ENCODE measurements at places on chromosomes 1 and 21.

DNA sequence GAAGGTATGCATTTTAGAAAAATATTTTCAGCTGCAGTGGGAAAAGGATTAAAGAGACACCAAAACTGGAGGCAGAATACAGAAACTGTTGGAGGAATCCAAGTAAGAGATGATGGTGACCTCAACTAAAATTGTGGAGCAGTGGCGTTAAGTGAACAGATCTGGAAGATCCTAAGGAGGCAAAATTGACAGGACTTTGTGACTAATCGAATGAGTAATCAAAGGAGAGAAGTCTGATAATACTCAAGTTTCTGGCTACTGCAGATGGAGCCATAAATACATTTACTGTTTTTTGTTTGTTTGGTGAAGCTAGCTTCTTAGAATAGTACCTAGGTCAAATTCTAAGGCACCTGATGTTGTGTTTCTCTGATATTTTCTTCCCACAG, 3.1 kb downstream of the CTBS start:
- no peak for DNase-seq

DNA sequence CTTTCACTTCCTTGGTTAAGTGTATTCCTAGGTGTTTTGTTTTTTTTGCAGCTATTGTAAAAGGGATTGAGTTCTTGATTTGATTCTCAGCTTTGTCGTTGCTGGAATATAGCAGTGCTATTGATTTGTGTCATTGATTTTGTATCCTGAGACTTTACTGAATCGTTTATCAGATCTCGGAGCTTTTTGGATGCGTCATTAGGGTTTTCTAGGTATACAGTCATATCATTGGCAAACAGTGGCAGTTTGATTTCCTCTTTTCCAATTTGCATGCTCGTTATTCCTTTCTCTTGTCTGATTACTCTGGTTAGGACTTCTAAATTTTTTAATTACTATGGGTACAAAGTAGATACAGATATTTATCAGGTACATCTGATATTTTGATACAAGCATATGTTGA, 75.4 kb downstream of the SLC35A3 start:
- no peak for DNase-seq

DNA sequence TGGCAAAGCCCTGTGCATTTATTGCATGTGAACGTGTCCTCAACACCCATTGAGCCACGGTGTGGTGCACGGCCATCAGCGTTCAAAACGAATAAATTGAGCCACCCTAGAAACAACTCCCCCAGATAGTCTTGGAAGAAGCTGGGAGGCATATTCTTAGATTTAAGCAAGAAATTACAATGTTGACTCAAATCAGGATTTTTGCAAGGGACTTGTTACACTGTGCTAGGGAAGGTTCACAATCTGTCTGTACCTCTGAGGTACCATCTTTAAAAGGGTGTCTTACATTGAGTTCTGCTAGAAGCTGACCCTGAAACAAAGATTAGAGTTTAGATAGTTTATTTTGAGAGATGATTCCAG, 16.2 kb downstream of the CD247 start:
- DNase-seq: no peak

GRCh38 chr1:101364370-101365120, 127.7 kb downstream of the S1PR1 start:
- DNase-seq: no peak

DNA sequence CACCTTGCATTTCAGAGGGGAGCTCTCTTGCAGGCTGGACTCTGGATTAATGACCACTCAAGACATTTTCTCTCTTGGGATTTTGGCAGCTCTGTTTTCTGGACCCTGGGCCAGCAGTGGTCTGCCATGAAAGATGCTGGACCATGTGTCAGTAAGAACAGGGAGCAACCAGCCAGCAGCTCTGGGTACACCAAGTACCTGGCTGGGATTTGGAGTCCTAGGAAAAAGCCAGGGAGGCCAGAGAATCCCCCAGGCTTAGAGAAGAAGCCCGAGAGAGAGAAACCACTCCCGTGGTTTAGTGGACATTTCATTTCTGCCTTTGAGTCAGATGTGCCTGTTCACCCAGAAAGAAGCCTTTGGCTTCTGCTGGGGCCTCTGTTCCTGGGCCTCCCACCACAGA, 2.5 kb downstream of the NFASC start:
- DNase-seq: no peak

DNA sequence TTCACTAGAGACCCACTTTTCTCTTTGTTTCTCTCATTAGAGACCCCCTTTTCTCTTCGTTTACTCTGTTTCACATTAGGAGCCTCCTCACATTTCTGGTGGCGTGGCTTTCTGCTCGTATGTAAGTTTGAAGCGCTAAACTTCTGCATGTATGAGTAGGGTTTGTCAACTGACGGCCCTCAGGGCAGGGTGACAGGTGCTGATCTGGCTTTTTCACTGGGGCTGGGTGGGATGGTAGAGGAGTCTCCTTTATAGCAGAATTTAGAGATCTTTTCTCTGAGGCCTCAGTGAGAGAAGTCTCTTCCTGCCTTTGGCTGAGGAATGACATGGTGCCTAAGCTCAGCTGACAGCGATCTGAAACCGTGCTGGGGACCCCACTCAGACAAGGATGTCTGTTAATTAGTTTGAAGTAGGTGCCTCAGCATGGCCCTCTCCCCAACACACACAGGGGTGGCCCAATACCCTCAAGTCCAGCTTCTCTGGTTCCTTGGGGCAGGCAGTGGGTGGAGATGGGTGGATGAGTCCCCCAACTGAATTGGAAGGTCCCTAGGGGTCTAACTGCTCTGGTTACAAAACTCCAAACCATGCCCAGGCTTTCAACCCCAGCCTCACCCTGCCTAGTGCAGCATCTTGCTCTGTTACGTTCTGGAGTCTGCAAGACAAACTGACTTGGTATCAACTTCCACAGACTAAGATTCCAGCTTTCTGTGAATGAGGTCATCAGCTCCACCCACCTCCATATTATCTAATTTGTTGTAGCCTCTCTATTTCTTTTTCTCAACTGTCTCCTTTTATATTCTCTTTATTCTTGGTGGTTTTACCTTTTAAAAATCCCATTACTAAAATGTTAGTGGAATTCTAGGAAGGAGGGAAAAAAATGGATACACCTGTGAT, 3.2 kb downstream of the SLC1A7 start:
- DNase-seq: no peak

GRCh38 chr1:232598133-232598532, 31.8 kb downstream of the SIPA1L2 start:
- DNase-seq: no peak

DNA sequence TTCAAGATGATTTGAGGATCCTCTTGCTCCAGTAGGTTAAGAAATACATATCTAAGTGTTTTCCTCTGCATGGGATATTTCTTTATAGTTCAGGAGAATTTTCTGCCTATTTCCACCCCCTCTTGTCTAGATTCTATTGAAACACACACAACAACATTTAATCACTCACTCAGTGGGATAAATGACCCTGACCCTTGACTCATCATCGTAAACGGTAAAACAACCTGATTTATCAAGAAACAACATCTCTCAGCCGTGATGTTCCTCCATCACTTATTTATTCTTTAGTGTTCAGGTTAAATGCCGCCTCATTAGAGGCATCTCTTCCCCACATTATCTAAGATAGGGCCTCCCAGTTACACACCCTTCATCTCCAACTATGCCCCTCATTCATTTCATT, 208.7 kb upstream of the FMN2 start:
- no peak for DNase-seq

DNA sequence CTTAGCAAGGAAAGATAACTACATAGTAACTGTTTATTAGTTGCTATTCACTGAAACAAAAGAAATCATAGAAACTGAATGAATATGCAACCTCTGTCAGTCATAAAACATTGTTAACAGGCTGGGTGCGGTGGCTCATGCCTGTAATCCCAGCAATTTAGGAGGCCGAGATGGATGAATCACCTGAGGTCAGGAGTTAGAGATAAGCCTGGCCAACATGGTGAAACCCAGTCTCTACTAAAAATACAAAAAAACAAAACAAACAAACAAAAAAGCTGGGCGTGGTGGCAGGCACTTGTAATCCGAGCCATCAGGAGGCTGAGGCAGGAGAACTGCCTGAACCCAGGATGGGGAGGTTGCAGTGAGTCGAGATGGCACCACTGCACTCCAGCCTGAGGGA, 44.1 kb downstream of the CRB1 start:
- DNase-seq: no peak

GRCh38 chr1:50702395-50702794, 257.7 kb downstream of the FAF1 start:
- DNase-seq: no peak

- no peak for DNase-seq
These were observed 58.2 kb downstream of the DUSP10 start for GRCh38 chr1:221683681-221684080.

DNA sequence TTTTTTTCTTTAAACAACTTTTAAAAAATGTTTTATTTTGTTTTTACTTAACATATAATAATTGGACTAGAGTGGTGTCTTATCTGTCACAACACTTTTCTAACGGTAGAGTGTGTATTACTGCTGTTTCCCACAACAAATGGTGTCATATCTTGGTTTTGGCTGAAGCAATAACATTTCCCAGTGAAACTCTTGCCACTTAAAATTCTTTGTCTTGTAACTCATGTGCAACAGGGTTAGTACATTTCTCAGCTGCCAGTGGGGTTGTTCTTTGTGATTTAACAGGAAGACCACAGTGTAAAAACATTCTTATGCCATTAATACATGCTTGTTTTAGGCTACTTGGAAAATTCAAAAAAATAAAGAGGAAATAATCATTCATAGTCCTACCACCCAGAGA, 43.5 kb downstream of the ALPL start:
- DNase-seq: no peak

DNA sequence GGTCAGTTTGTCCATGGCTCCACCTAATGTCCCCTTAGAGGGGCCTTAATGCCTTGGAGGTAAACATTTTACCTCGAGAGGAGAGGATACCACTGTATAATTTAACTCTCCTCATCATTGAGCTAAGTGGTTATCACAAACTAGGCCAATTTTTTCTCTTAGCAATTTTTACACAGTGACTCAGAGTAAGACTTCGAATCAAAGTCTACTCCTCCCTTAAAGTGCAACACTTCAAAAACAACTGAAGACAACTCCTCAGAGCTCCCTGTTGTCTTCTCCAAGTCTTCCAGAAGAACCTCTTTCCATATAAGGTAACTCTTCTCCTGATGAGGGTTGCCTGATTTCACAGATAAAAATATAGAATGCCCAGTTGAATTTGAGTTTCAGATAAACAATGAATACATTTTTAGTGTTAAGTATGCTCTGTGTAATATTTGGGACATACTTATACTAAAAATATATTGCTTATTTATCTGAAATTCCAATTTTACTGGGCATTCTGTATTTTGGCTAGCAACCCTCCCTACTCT, 4.9 kb upstream of the PTGFRN start:
- no peak for DNase-seq

DNA sequence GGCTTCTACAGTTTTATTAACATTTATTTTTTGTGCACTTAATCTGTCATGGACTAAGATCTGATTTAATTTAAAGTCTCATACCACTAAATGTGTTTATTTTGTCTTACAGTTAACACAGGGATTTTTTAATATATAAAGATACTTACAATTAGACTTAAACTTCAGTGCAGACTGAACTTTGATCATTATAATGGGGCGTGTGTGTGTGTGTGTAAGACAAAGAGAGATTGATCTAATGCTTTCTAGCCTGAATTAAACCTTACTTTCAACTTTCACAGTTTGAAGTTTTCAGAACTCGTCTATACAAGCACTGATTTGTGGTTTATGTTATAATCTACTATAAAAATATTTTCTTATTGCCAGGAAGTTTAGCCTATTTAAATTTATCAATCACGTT, 150.8 kb downstream of the COP1 start:
- DNase-seq: no peak

- DNase-seq: no peak
These were observed 7.7 kb downstream of the GAS5 start for GRCh38 chr1:173860065-173860464.

- no peak for DNase-seq
These were observed 34.7 kb downstream of the ACOT11 start for GRCh38 chr1:54582566-54583306.

- no peak for DNase-seq
These were observed 1165.1 kb upstream of the ADGRL4 start for GRCh38 chr1:80171631-80172030.

DNA sequence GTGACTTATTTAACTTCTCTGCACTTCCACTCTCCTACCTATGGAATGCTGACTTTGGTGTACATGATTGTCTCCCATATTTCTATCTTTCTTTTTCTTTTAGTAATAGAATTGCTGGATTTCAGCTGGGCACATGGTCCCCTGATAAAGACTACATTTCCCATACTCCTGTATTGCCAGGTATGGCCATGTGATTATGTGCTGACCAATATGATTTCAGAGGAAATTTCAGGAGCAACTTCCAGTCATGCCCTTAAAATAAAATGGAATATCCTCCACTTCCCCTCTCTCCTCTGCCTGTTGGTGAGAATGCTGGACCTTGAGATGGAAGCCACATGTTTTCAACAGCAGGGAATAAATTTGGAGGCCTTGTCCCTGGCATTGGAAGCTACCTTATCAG, 130.7 kb upstream of the IGSF21 start:
- DNase-seq: no peak

GRCh38 chr1:178344513-178345091, 152.2 kb downstream of the CLEC20A start:
- no peak for DNase-seq

- no peak for DNase-seq
These were observed 506 bp downstream of the C1orf50 start for GRCh38 chr1:42767510-42768000.

GRCh38 chr1:60169206-60169605, 95.6 kb upstream of the C1orf87 start:
- DNase-seq: no peak

All from T-helper 17 cell (primary cell).